ENCODE measurements at places on chromosomes 13 and 19. TPM values are rescaled to one million over a fixed set of nuclear protein-coding genes. Genes with fewer than 3 reads are reported as not detected.

GRCh38 chr19:40688309-40688708 lies 2.1 kb downstream of the NUMBL start:
- DNase-seq, result peak; percentile 2

DNA sequence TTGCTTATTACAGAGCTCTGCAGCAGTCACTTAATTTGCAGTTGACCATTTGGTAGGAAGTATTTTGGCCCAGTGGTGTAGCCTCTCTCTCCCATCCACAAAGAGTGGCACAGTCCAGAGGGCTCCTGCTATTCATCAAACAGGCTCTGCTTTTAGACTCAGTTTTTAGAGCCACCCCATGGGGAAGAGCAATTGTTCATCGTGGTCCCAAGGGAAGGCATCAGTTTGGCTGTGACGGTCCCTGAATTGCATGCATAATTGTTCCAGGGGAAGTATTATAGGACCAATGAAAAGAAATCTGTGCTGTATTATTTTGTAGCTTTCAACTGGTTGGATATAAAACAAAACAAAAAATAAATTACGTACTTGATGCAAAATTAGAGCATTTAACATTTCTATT lies 799.0 kb downstream of the DACH1 start:
- no peak for DNase-seq

DNA sequence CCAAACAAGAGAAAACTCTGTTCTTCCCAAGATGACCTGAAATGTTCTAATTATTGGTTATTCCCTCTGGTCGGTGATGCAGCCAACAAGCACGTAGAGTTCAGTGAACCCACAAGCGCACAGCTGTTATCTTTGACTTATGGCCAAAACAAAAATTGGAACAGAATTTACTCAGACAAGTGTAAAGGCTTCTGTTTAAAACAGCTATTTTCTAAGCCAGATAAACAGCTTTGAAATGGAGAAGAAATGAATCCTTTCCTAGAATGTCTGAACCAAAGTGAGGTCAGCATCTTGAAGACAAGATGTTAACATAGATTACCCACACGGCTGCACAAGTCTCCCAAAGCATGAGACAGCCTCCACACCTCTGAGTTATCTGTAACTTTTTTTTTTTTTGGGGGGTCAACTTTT lies 669.2 kb downstream of the DIAPH3 start:
- DNase-seq, result no peak

- peak; percentile 95 for DNase-seq
Observed at GRCh38 chr13:51674276-51674675, 90.0 kb downstream of the WDFY2 start.

DNA sequence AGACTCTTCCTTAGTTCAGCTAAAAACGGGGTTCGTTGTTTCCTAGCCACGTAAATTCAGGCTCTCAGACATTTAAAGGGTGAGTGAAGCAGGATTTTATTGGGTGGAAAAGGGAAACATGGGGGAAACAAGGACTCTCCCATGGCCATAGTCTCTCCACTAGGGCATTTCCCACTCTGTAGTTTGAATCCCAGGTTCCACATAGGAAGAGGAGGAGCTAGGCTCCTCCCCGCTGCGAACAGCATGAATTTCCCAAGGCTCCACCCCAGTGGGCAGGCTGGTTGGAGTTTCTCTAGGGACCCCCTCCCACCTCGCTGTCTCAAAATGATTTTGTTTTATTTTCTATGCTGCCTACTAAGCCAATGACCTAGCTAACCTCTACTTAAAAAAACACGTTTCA lies 2170.8 kb upstream of the PCDH20 start:
- DNase-seq, result no peak

DNA sequence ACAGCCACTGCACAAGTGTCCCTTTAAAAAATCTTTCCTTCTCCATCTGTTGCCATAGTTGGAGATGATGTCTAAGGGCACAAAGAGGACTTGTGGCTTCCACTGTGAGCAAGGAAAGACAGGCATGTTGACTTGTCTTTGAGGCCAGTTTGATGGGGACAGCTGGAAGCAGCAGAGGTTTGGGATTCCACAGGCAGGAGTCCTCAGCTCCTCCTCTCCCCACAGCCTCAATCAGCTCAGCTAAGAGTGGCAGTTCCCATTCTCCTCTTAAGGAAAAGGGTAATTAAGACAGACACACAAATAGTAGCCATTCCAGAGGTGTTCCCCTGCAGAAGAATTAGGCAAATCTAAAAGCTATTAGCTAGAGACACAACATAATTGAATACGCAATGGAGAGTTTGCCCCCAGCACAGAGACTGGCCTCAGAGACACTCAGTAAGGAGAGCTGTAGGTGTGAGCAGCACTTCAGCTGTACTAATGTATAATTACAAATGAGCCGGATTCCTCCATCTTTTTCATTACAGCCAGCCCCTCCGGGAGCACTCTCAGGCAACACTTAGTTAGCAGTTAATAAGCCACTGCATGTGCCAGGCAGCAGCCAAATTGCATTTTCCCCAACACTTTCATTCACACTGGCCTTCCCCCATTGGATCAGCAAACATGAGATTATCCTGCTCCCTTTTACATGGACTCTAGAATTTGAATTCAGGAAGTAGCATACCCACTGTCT lies 434.0 kb downstream of the FOXO1 start:
- no peak for DNase-seq

DNA sequence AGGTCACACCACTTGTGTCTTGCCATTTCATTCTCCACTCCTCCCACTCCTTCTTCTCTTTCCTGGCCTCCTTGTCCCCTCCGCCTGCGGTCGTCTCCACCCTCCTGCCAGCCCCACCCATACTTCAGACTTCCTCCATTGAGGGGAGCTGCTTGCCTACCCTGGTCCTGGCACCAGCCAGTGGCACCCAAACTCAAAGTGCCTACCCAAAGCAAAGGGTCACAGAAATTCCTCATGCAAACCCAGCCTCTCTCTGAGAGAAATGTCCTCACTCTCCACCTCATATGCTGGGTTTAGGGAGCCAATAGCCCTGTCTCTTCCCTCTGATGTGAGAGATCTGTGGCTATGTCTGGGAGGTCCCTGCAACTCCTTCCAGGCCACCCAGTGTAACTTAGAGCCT lies 109.6 kb downstream of the TEX26 start:
- DNase-seq, result no peak

DNA sequence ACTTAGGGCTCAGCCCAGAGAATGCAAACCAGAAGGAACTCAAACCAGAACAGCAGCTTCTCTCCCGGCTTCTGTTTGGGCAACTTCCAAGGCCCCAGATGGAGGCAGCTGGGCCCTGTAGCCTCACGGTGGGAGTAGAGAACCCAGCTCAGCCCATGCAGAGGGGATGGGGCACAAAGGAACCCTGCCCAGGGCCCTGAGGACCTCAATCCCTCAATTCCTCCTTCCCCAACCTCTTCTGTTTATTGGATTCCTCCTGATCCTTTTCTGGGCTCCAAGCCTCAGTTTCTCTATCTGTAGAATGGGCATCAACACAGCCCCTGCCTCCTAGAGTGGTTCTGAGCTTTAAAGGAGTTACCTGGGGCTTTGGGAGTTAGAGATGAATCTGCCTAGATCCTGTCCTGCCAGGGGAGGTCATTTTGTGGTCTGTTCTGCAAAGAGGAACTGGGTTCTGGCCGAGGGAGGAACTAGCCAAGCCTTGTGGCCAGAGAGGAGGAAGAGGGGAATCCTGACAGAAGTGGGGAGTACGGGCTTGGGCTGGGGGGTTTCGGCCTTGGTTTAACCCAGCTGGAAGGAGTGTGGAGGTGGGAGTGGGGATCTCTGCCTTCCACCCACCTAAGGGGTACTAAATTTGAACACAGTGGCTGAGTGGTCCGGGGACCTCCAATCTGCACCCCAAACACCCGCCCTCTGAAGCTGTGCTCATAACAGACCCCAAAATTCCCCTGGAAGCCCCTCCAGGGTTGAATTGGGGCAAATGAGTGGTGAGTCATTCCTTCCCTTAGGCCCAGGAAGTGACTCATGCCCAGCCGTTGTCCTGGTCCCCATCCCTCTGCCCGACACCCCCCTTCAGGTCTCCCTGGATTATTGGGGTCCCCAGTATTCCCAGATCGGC lies 2.7 kb downstream of the ADGRE5 start:
- peak; percentile 40 for DNase-seq

- DNase-seq, result peak; percentile 18
Observed at GRCh38 chr13:39577838-39578491, 25.0 kb downstream of the LHFPL6 start.

DNA sequence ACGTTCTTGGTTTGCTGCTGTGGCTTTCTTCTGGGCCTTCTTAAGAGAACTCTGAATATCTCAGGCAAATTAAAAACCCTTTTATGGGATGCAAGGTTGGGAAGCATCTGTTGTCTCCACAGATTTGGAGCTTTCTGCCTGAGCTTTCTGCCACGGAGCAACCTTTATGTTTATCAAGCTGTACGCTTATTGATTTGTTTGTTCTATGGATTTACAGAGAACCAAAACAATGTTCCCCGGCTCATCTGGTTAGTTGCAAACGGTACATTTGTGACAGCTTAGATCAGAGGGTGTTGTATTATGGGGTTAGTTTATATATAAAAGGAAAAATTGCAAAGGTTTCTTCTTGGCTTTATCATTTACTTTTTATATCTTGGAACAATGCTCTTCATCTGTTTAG lies 479.6 kb downstream of the DIAPH3 start:
- no peak for DNase-seq

GRCh38 chr13:38979891-38980749 lies 10.5 kb downstream of the STOML3 start:
- DNase-seq, result no peak

- no peak for DNase-seq
Observed at GRCh38 chr19:10393137-10393536, 10.2 kb downstream of the CDC37 start.

DNA sequence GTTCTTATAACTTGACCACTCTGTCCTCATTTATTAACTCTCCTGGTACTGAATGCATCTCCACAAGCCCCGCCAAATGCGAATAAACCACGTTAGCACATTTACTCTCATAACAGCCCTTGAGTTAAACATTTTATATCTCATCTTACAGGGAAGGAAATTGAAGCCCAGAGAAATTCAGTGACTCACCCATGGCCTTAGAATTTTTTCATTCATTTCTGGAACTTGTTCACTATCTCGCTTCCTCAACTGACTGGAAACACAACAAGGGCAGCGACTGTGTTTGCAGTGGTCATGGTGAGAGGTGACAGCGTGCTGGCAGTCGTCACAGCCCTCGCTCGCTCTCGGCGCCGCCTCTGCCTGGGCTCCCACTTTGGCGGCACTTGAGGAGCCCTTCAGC lies 39.5 kb downstream of the SERP2 start:
- DNase-seq, result no peak

- no peak for DNase-seq
Observed at GRCh38 chr13:71624653-71625600, 242.1 kb downstream of the DACH1 start.

- no peak for DNase-seq
Observed at GRCh38 chr19:19594381-19594780, 24.1 kb downstream of the PBX4 start.

GRCh38 chr19:54399189-54399588 lies 16.1 kb upstream of the TTYH1 start:
- DNase-seq, result peak; percentile 23

FOXA3 gene
- total RNA-seq, result not detected

CPB2 gene
- total RNA-seq, result not detected

C19orf18 gene
- total RNA-seq, result 0.26 TPM

PEX11G gene
- total RNA-seq, result 3.8 TPM

KLHL1 gene
- not detected for total RNA-seq

MEIOSIN gene
- total RNA-seq, result not detected

HS6ST3 gene
- total RNA-seq, result under 0.01 TPM

PTOV1 gene
- total RNA-seq, result 23.6 TPM

All from bronchial epithelial cell (primary cell).